ENCODE measurements at places on chromosomes 5 and 9.

GRCh38 chr9:6936103-6936502 lies 178.3 kb downstream of the KDM4C start:
- no peak for DNase-seq

GRCh38 chr5:132546108-132546507 lies 2.8 kb upstream of the IL5 start:
- DNase-seq: no peak

DNA sequence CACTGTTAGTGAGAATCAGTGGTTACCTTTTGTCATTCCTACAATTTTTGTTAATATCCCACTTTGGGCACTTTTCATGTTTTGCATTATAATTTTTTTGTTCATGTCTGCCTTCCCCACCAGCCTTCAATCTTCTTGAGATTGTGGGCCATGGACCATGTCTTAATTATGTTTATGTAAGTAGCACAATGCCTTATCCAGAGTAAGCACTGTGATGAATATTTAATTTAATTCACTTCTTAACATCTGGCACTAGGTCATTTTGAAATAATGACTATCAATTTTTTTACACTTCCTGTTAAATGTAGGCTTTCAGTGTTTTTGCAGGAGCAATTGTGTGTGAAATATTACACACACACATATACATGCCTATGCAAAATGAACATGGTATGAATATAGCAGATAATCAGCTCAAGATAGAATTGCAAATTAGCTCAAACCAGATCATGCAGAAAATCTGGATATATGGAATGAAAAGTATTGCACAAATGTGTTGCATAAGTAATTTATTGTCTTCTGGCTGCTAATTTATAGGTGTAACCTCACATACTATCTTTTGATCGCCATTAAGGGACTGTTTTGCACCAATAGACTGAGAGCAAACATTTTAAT lies 5.3 kb upstream of the SHOC1 start:
- no peak for DNase-seq

DNA sequence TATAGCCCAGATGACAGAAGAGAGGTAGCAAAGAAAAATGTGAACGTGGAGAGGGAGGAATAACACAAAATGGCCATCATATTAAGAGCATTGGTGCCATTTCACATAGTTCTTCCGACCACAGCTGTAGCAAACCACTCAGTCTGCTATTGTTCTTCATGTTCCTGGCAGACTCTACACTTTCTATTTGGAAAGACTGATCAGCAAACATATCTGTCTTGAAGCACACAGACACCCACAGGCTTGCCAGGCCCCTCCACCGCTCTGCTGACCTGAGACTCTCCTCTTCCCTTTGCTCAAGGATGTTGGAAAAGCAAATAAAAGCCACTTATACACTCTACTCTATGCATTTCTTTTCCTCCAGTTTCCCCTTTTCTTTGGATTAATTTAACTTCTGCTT lies 298.0 kb downstream of the FBXL7 start:
- no peak for DNase-seq

- peak; percentile 18 for DNase-seq
Measured at GRCh38 chr9:91751922-91752321, 198.1 kb downstream of the ROR2 start.

All from LHCN-M2 (cell line).